ENCODE measurements at places on chromosomes 1 and 21.

DNA sequence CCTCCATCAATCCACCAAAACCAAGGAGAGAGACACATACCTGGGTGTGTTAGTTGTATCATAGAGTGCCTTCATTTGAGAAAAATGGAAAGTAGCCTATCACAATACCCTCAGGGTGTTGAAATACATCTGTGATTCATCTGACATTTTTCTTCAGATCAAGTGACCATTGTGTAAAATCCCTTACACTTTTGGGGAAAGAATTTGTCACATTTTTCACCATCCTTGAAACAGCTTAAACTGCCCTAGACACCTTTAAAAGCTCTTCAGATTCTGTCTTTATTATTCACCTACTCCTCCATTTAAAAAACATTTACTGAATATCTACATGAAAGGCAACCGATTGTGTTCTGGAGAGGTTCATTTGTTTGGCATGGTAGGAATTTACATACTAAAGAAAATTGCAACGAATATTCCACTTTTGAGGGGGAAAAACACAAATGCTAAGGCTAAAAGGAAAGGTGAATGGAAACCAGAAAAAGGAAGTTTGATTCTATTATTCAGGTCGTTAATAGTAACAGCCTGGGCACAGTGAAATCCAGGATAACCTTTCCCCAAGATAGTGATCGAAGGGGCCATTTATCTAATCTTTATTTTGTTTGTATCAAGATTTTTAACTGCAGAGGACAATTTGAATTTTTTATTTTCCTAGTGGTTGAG lies 70.4 kb upstream of the SAMSN1 start:
- DNase-seq = no peak

GRCh38 chr1:158564608-158565007 lies 5.8 kb downstream of the OR6P1 start:
- DNase-seq = no peak

DNA sequence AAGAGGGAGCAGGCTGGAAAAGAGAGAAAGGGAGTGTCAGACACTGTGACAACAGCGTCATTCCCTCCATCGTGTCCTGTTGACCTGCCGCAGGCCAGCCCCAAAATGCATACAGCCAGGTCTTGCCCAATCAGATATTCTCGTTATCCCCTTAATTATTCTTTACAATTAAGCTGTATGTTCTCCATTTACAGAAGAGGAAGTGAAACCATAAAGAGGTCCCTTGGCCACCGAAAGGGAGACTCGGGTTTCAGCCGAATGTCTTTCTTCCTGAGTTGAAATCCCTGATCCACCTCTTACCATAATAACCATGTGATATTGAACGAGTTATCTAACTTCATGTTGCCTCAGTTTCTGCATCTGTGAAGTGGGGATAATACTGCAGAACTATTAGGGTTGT lies 70.5 kb downstream of the IGSF21 start:
- DNase-seq = no peak

- no peak for DNase-seq
Observed at GRCh38 chr1:169133801-169134502, 27.5 kb downstream of the ATP1B1 start.

DNA sequence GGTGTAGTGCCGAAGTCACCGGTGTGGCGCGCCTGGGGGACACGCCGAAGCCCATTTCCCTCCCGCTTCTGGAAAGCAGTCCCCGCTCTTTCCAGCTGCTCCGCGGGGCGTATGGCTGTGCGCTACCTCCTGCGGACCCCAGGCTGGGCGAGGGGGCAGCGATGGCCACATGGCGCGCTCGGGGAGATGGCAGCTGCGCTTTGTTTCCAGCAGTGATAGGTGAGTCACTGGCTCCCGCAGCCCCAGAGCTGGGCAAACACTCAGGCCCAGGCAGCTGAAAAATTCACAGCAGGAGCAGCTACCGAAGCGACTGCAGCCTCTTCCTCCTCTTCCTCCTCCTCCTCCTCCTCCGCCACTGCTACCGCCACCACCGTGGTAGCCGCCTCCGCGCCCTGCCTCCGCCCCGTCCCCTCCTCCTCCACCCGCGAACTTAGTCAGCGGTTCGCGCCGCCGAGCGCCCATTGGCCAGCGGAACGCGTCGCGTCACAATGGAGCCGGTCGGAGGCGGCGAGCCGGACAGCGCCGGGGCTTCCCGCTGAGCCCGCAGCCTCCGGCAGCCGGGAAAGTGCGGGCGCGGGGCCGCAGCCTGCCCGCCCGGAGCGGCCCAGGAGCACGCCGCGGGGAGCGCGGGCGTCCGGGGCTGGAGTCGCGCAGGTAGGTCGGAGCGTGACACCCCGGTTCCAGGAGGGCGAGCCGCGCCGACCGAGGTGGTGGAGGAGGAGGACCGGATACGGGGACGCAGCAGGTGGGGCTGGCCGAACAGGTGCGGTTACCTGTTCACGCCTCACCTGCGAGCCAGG lies at the start of gene LRRC8B:
LRRC8B (plus strand) TSS at position 461 of the 800 bp plus-strand sequence. CDS start 57,822 bp downstream, outside the sequence.
- peak; percentile 91 for DNase-seq

DNA sequence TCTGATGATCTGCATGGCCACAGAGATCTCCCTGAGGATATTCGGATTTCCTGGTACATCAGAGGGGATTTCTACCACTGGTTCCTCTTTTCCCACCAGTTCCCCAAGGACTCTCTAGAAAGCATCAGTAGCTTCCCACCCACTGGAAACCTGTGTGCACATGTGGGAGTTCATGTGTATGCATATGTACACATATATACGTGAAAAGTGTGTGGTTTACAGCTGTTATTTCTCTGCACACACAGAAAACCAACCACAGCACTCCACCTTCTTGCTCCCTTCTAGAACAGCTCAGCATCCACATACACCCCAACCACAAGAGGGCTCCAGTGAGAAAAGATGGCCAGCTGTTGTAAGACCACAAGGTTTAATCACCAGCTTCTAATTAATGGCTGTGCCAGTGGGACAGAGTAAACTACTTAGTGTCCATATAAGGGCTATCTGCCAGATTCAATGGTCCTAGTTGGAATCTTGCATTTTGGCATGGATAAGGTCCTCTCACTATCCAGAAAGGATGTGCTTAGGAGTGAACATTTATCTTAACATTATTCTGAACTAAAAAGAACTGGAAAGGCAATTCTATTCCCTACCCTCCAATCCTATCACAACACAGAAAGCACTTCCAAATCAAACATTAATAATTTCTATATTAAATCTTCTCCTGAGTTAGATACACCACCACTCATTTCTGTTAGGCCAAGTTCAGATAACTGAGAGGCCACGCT lies 24.1 kb downstream of the GPR3 start:
- DNase-seq = no peak

GRCh38 chr1:28078262-28078661 lies 10.1 kb downstream of the EYA3 start:
- no peak for DNase-seq

DNA sequence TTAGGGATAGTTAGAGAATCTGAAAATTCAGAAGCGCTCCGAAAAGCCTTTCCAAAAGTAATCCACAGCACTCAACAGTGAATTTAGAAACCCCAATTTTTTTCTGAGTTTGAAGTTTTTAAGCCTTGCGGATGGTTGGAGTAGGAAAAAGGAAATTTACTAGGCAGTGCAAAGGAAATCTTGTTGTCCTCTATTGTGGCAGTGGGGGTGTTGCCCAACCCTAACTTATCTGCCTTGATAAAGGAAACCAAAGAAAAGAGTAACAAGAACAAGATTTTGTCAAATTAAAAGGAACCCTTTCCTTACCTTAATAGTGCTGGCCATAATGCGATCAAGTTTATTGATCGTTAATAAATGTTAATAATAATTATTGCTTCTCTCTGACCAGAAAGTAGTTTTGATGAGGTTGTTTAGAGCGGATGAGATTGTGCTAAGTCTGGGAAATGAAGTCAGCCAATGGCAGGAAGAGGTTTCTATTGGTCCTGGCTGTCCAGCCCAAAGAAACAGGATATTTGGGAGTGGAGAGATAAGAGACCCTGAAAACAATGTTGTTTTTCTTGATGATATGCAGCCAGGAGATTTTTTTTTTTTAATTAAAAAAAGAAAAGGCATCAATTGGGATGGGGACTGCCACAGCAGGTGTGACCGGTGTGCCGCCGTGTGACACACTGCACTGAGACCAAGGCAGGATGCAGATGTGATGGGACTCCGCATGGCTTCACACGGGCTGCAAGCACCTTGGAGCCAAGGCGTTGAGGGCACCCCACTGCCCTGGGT lies at the start of gene ERG:
ERG (minus strand) TSS at position 421 of the 777 bp plus-strand sequence; CDS start at position 324, 97 bp downstream.
- no peak for DNase-seq

GRCh38 chr1:76830373-76830772 lies 36.9 kb upstream of the ST6GALNAC5 start:
- DNase-seq = no peak

DNA sequence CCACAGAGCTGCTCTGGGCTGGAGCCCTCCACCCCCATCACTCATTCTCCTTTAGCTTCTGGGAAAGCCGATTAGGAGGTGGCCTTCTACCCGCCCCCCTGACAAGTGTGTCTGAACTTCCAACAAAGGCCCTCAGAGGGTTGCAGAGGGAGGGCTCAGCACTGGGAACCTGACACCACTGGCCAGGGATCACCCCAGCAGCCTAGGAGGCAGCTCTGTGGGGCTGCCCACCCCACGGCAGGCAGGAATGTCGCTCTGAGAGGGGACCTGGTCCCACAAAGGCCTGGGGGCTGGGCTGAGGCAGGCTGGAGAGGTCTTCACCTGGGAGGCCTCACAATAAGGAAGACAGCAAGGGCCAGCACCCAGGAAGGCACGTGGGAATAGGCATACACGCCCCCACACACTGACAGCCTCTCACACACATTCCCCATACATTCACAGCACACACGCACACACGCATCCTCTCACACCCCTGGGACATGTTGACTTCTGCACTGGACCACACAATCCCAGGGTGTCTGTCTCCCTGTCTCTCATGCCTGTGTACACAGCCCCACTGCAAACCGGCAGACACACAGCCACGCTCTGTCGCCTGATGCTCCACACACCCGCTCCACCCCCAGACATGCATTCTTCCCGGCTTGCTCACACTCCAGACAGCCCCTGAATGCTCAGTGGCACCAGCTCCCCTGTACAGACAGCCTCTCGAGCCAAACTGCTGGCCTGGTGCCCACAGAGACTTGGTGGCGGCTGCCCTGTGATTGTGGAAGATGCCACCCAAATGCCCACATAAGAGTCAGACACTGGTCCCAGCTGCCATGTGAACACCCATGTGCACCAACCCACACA lies 30.7 kb downstream of the DMBX1 start:
- DNase-seq = no peak
